ENCODE measurements at places on chromosomes 16 and 17.
A peak's percentile ranks its signal among the peaks of the same experiment; 100 is the strongest.

DNA sequence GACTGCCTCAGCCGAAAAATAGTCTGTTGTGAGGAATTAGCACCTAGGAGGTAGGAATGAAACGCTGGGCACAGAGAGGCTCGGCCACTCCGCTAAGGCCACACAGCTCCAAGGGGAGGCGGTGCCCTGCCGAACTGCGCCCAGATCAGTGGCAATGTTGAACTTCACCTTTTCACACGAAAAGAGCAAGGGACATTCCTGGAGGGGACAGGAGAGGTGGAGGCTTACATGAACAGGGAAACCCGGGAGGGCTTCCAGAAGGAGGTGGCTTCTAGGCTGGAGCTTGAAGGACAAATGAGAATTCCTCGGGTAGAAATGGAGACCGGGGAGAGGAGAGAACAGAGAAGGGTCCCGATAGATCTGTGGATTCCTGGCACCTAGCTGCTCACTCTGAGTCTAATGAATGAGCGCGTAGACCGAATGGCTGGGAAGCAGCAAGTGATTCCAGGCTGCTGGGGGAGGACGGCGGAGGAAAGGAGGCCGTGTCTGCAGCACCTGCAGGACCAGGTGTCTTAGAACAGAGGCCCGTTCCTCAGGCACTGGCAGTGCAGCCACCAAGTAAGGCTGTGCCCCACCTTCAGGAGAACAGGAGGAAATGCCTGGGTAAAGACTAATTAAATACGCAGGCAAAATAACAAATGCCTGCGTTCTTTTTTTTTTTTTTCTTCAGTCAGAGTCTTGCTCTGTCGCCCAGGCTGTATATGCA lies 722 bp upstream of the SLC38A10 start:
- no peak for DNase-seq

DNA sequence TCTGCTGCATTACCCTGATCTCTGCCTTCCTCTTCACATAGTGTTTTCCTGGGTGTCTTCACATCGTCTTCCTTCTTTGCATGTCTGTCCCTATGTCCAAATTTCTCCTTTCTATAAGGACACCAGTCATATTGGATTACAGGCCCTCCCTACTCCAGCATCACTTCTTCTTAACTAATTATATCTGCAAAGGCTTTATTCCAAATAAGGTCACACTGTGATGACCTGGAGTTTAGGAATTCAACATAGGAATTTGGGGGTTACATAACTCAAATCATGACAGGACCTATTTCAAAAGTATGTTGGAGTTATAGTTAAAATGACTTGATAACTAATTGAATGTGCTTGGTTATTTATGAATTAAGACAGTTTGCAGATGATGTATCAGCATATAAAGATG lies 490.5 kb upstream of the ERCC4 start:
- DNase-seq, result no peak

DNA sequence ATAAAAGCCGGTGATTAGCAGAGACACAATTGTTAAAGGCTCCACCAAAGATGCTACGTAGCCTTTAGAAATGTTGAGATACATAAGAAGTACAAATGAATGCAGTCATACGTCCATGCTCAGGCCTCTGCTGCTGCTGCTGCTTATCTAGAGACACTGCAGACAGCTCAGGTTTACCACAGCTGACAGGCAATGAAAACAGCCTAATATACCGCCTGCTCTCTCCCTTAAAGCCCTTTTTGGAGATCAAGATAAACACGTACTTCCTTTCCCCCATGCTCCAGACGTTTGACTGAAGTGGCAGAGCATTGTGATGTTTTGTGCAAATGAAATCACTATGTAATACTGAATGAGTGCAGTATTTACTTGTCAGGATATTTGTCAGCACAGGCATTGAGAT lies 185.3 kb downstream of the AATF start:
- DNase-seq, result no peak

GRCh38 chr16:73171901-73172240 lies 123.9 kb upstream of the ZFHX3 start:
- no peak for DNase-seq

GRCh38 chr16:4505356-4506147 lies 29.4 kb downstream of the HMOX2 start:
- no peak for DNase-seq

DNA sequence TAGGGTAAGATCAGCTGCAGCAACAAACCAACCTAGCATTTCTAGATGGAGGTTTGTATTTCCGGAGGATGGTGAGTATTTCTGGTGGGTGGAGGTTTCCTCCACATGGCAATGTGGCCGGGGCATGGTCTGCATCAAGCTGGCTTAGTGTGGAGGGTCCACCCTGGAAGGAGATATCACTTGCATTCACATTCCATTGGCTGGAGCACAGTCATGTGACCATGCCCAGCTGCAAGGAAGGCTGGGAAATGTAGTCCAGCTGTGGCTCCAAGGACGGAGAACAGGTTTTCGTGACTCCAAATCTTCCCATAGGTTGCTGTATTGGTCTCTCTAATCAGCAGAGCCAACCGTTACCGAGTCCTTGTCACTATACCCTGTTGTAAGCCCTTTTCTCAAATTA lies 68.7 kb downstream of the RAI1 start:
- DNase-seq, result peak; percentile 71
